ENCODE measurements at places on chromosomes 7 and 10.

DNA sequence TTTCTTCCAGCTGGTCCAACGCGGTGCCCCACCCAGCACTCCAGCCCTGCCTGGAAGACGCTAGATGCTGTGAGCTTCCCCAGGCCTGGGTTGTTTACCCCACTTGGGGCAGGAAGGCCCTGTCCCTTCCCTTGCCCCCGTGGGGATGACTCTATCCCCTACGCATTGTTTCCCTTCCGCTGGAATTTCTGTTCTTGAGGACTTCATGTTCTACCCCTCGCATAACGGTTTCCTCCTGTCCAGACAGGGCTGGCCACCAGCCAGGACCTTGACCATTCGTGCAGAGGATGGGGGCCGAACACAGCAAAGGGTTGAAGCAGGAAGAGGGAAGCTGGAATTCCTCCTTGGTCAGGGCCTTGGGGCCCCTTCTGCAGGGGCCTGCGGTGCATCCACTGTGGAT is 14.7 kb upstream of the SERPINE1 start:
- no peak for DNase-seq

DNA sequence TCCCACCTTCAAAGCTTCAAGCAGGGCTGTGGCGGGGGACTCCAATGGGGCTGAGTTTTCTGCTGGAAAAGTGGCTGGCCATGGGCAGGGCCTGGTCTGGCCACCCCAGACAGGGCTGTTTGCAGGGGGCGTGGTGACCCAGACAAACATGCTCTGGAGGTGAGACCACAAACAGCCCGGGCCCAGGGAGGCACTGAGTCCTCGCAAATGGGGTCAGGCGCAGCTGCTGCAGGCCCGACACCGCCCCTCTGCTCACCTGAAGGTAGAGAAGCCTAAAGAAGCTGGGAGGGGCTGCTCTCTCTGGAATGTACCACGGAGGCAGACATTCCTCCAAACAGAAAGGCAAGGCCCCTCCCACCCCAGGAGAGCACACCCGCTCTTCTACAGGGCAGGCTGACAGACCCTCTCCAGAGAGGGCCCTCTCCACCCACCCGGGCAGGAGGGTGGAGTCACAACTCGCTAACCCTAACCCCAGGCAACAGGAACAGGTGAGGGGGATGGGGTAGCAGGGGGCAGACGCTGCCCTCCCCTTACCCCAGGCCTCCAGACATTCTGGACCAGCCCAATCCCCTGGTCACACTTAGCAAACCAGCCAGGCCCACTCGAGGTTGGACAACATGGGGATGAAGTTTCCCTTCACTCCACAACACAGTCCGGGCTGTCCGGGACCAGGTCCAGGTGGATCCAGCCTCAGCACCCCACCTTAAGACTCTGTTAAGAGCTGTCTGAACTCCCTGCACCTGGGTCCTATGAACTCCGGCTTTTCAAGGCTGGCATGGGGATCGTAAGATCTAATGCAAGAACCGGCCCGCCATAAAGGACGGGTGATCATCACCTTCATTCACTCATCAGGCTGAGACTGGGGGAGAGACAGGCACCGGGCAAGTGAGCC is 32.3 kb downstream of the OAT start:
- no peak for DNase-seq

- no peak for DNase-seq
These were observed 31.6 kb upstream of the ANK3 start for GRCh38 chr10:60420991-60421894.

DNA sequence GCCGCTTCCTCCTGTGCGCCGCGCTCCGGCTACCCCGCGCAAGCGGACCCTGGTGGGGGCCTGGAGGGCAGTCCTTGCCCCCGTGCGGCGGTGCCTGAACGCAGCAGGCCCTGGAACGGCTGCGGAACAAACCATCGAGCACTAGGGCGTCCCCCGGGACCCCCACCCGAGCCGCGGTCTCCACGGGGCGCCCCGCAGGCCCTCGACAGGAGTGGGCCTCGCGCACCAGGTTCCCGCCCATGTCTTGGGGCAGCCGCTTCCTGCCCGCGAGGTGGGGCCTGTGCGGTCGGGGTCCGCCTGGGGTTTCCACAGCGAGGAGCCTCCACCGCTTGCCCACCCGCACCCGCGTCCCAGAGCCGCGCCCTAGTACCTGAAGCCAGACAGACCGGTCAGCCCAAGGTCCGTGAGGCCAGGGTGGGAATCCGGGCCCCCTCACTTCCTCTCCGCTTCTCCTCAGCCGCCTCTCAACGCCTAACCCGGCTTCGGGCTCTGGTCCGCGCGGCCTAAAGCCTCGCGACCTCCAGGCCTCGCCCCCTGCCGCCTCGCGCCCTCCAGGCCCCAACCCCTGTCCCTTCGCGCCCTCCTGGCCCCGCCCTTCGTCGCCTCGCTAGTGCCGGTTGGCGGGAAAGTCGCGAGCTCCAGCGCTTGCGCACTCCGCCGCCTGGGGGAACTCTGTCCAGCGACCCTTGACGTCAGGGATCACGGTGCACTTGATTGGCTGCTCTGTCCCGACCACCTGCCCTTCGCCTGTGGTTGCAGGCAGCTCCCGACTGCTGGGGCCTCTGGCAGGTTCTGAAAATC is 7.0 kb upstream of the GBX1 start:
- DNase-seq = peak; percentile 84
